MV-4-11 (cell line): ENCODE measurements at places on chromosomes 7 and 10.

- DNase-seq = no peak
These were observed 9.7 kb downstream of the STAMBPL1 start for GRCh38 chr10:88889559-88890337.

- no peak for DNase-seq
These were observed 18.5 kb downstream of the AGR2 start for GRCh38 chr7:16786257-16786656.

DNA sequence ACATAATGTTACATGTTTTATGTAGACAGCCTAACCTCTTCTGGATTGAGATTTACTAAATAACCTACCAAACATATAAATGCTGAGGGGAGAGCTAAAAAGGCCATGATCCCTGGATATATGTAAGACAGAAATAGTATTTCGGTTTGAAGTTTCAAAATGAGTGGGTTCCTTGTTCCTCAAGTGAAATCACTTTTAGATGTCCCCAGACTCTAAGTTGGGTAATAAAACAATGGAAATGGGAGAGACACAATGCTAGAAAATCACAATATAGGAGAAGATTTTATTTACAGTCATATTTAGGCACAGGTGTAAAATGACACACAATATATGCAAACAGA, 56.5 kb downstream of the SHTN1 start:
- DNase-seq = peak; percentile 87

- DNase-seq = no peak
These were observed 905.3 kb downstream of the TYW1 start for GRCh38 chr7:67901808-67902480.

DNA sequence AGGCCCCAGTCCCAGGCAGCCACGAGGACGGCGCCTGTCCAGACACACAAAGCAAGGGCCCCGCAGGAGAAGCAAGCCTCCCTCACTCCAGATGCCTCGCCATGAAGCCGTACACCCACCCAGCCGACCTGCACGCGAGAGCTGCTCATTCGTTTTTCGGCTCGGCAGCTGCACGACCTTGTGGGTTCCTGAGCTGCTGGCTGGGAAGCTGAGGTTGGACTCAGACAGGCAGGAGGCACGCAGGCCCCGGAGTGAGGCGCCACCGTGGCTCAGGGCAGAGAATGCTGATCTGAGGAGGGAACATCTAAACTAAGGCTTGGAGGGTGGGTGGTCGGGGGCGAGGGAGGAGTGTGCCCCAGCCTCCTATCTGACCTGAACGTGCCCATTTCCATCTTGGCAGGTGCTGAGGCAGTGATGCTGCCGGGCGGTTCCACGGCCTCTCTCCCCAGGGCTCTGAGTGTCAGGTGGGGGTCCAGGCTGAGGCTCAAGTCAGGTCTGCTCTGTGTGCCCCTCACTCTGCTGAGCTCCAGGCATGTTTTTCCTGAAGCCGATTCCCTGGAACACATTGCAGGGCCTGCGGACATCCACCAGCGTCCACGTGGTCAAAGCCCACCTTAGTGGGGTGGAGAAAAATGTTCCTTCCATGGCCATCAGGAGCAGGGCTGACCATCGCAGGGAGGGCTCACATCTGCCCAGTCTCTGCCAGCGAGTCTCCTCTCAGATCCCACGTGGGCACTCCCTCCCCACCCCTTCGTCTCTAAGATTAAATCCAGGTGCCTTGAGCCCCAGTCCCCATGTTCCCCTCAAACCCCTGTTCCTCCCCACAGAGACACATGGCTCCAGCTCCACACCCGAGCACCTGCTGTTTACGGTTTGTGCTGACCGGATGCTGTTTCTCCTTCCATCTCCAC, 28.1 kb upstream of the FAM20C start:
- DNase-seq = peak; percentile 36

GRCh38 chr7:121500360-121501058, 104.4 kb upstream of the FAM3C start:
- no peak for DNase-seq

- peak; percentile 42 for DNase-seq
These were observed 235.0 kb upstream of the PLPP4 start for GRCh38 chr10:120221873-120222485.

DNA sequence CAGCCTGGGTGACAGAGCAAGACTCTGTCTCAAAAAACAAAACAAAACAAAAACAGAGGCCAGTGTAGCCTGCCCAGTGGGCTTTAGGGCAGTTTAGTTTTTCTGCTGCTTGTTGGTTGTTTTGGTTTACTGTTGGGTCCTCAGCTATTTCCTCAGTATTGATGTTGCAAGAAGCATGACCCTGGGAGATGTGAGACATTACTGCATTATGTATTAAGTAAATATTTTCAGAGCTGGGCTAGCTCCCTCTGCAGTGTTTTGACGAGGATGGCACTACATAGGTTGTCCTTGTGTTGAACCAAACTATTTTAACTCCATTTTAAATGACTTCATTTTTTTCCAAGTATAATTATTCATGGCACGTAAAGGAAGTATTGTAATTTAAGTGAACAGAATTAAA, 4.8 kb downstream of the AKAP9 start:
- DNase-seq = peak; percentile 38

DNA sequence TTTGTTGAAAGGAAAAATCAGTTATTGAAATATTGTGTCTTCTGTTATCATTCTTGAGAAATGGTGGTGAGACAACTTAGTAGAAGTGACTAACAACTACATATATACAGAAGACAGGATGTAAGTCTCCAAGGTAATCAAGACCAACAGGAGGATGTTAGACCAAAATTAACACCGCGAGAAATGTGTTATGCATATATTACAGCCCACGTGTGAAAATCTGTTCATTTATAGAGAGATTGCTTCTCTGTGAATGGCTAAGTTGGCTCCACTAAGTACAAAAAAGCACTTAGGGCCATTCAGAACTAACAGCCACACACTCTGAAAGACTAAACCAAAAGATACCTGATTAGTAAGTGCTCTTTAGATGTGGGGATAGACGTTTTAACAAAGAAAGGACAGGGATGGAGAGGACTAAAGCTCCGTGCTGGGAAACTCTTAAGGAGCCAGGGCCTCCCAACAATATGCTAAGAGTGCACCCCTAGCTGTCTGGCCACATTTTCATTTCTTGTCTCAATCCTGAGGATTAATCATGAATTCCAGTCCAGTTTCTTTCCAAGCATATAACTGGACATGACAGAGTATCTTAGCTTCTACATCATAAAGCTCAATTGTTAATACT, 26.5 kb downstream of the HDAC9 start:
- DNase-seq = no peak

DNA sequence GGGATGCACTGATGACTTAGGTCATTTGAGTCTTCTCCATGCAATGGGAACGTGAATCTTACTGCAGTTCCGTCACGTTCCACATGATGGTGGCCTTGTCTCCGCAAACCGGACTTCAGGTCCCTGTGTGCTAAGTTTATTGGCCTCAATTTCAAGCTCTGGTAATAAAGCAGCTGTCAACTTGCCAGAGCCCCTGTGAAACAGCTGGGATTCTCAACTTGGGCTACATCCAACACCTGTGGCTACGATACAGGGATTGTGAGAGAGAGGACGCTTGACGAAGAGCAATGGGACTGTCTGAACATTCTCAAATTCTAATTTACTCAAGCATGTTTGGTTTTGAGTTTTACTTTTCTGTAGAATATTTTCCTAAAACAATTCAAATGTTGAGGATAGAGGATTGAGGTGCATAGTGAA, 174.2 kb downstream of the PTN start:
- DNase-seq = peak; percentile 1

- no peak for DNase-seq
These were observed 1.6 kb upstream of the LANCL2 start for GRCh38 chr7:55363386-55364170.

DNA sequence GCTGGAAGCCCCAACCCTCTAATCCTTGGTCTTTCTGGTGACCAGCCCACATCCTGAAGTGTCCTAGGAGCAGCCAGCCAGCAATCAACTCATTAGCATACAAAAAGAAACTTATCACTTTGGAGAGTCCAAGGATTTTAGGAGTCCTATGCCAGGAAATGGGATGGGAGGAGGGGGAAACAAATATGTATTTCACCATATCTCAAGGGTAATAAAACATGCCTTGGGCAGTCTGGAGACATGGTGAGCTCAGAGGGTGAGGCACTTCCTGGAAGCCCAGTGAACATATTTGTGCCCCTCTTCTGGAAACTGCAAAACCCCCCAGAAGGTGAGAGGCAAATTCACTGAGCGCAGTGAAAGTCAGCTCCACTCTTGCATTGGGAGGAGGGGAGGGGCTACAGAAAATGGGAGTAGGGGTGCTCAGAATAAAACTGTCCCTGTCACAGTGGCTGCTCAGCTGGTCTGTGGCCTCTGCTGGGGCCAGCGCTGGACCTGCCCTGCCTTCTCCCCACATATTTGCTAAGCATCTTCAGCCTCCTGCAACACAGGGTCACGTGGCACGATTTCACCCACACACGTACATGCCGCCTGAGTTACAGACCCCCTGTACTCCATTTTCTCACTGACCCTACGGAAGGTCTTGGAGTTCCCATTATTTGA, 17.7 kb upstream of the ZMIZ1 start:
- no peak for DNase-seq

- DNase-seq = no peak
These were observed 123.7 kb upstream of the FAM20C start for GRCh38 chr7:68629-69028.

GRCh38 chr7:130697820-130698219, 11.5 kb upstream of the TSGA13 start:
- no peak for DNase-seq

GRCh38 chr7:101699881-101700823, 71.1 kb upstream of the MYL10 start:
- no peak for DNase-seq

- no peak for DNase-seq
These were observed 3.6 kb upstream of the PTTG1IP2 start for GRCh38 chr7:90465816-90466215.

GRCh38 chr7:122577449-122578003, 121.4 kb downstream of the RNF133 start:
- peak; percentile 8 for DNase-seq

- DNase-seq = peak; percentile 70
These were observed 98.2 kb upstream of the DKK1 start for GRCh38 chr10:52215745-52216361.
